ENCODE measurements at places on chromosomes 3 and 15.

GRCh38 chr3:150038830-150039229, 68.1 kb upstream of the PFN2 start:
- DNase-seq, result no peak

GRCh38 chr15:73226093-73226814, 142.5 kb downstream of the HCN4 start:
- DNase-seq, result no peak

DNA sequence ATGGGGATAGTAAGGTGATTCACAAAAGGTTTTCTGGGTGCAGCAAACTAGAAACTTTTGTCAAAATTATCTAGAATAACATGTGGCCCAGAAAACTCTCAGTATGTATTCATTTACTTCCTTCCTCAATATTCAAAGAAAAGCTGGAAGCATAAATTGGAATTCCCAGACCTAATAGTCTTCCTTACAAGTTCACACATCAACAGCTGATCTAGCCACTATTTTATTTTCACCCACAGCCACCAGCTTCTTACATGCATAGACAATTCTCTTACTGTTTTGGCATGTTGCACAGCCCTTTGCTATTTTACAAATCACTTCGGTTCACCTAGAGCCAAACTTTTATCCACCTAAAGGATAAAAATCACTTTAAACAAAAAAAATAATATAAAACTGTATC, 647.8 kb upstream of the CCDC54 start:
- no peak for DNase-seq

GRCh38 chr3:42961633-42962032, 17.5 kb upstream of the GASK1A start:
- DNase-seq, result peak; percentile 19

GRCh38 chr15:45611305-45611704, 23.5 kb upstream of the SQOR start:
- DNase-seq, result no peak

DNA sequence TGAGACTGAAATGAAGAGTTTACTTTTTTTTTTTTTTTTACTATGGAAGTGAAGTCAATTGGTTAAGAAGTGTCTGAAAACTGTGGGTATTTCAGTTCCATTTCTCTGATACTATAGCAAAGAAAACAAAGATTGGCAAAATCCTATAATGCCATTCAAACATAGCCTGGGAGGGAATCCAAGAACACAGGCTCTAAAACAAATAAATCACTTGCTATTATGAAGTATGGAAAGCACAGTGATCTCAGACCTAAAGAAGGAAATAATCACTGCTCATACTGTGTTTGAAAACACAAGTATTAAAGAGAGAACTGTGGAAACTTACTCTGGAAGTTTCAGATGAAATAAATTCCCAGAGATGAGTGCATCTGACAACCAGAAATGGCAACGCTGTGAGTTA, 12.0 kb downstream of the SAMMSON start:
- no peak for DNase-seq

DNA sequence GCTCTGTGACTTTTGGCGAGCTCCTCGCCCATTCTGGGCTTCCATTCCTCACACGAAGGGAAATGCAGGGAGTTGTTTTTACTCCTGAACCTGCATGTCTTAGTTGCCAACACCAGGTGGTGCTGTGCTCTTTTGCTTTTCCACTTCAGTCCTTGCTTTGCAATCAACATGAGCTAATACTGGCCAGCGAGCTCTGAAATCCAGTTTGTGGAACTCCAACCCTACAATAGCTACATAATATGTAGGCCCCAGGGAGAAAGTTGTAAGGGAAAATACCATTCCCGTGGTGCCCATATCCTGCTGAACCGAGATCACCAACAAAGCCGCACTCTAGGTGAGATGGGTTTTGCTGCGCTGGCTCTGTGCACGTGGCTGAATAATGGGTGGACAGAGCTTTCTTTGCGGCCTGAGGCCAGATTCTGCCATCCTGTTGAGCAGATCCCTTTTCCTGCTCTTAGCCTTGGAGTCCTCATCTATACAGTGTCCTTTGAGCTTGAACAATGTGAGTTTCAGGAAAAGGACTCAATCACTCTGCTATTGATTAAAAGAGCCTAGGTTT, 25.0 kb downstream of the LSM3 start:
- DNase-seq, result no peak
